ENCODE measurements at places on chromosomes 1 and 21. TPM values are rescaled to one million over a fixed set of nuclear protein-coding genes. Genes with fewer than 3 reads are reported as not detected.

USH2A gene
- total RNA-seq, result not detected

DNA sequence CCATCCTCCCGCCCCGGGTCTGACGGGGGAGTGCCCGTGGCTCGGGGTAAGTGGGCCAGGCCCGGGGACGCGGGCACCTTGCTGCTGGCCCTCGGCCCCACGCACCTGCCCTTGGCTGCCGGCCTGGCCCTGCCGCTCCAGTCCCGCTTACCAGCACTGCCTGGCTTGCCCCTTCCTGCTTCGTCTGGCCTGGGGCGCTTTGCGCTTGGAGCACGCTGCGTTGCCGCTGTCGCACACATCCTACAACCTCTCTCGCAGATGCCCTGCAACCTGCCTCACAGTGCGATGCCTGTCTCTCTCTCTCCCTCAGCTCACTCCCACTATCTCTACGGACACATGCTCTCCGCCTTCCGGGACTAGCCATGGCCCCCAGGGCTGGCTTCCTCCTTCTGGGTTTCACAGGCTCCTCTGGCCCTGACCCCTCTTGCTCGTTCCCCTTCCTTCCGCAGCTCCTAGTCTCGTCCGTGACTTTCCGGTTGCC is 9.7 kb downstream of the MYOG start:
- no peak for DNase-seq

DNA sequence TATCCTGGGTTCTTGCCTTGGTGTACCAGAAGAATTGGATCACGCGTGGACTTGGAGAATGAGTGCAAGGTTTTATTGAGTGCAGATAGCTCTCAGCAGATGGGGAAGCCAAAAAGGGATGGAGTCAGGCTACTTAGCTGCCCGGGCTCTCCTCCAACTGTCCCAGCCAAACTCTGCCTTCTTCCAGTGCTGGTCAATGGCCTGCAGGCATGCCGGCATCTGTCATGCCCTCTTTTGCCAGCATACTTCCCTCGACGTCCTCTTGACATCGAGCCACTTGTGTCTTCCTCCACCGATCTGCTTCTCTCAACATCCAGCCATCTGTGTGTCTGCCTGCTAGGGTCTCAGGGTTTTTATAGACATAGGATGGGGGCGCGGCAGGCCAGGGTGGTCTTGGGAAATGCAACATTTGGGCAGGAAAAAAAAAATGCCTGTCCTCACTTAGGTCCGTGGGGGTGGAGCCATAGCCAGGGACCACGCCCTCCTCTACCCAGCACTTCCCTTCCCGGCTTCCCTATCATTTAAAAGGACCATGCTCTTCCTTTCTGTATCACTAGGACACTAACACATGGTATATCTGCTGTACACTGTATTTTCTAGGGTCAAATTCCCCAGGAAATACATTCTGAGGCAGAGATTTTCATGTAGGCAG is 47.0 kb upstream of the BCAR3 start:
- no peak for DNase-seq

SMCP gene
- total RNA-seq, result not detected

- no peak for DNase-seq
Measured at GRCh38 chr1:151801846-151802245, 3.4 kb downstream of the LINGO4 start.

DNA sequence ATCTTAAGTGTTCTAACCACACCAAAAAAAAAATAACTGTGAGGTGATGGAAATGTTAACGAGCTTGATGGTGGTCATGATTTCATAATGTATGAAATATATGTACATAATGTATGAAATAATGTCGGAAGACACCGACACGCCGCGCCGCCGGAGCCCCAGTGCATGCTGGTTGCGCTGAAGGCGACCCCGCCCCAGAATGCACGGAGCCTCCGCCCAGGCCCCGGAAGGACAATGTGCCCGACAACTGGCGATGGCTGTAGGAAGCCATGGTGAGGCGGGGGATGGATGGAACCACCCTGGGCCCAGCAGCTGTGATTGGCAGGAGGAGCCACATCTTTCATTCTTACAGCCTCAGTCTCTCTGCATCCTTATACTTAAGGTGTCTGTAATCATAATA is 7.4 kb downstream of the OR2T10 start:
- no peak for DNase-seq

DNA sequence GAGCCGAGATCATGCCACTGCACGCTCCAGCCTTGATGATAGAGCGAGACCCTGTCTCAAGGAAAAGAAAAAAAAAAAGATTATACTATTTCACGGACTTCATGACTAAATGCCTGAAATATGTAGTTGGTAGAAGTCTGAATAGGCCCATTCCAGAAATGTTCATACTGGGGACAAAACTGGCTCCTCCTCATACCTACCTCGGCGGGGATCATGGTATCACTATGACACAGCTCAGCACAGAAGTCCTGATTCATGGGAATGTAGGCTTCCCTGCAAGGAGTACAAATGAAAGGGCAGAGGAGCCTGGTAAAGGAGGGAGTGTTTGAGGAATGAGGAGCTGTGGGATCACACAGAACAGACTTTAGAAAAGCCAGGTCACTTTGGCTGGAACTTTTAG is 5.0 kb downstream of the SPATA46 start:
- DNase-seq, result no peak

- DNase-seq, result no peak
Measured at GRCh38 chr1:230575886-230576500, 66.3 kb upstream of the COG2 start.

DNA sequence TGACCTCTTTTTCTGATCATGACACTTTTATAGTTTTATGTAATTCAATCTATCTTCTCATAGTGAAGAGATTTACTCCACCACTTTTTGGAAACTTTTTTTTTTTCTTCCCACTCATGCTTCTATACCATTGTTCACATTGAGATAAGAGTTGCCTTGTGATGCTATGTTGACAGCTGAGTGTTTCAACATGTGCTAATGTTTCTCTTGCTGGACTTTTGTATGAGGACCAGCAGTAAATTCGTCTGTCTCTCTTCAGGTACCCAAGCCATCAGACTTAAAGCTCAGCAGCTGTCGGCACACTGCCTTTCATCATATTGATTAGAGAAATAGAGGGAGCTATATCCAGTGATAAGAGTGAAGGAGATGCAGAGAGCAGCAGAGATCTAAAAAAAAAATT is 227.0 kb downstream of the GRIK1 start:
- DNase-seq, result no peak

GRCh38 chr1:51342591-51343206 is 12.3 kb upstream of the TTC39A start:
- DNase-seq, result no peak

GRCh38 chr1:179881642-179882252 is 338 bp upstream of the TOR1AIP1 start:
- DNase-seq, result no peak

GRCh38 chr1:48025076-48025475 is 27.9 kb upstream of the TRABD2B start:
- DNase-seq, result no peak

DNA sequence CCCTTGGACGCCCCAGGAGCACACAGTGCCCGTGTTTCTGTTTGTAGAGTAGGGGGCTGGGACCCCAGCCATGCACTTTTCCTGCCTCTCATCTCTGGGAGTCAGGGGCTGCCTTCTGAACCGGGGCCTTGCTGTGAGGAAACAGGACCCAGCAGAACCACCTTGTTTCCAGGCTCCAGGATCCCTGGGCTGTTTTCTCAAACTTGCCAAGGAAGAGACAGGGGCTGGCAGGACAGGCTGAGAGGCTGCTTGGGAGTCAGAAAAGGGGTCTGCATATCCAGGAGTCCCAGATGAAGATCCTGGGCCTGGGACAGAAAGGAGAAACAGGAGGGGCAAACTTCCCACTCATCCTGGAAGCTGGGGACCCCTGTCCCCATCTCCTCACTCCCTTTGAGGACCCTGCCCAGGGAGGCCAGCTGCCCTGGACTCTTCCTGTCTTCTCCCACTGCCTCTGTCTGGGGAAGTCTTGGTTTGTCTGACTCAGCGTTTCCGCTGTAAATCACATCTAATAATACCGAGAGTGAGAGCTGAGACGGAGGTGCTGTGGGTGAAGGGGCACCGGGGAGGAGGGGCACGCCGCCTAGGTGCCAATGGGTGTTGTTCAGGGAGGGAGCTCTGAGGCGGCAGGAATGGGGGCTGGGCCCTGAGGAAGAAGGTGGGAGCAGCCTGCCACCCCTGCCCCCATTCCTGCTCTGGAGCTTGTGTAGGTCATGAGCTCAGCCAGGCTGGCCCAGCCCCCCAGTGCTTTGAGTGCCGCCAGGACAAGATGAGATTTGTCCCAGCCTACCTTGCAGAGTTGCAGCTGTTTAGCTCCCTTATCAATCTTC is 16.7 kb downstream of the POU3F1 start:
- DNase-seq, result peak; percentile 30

DNA sequence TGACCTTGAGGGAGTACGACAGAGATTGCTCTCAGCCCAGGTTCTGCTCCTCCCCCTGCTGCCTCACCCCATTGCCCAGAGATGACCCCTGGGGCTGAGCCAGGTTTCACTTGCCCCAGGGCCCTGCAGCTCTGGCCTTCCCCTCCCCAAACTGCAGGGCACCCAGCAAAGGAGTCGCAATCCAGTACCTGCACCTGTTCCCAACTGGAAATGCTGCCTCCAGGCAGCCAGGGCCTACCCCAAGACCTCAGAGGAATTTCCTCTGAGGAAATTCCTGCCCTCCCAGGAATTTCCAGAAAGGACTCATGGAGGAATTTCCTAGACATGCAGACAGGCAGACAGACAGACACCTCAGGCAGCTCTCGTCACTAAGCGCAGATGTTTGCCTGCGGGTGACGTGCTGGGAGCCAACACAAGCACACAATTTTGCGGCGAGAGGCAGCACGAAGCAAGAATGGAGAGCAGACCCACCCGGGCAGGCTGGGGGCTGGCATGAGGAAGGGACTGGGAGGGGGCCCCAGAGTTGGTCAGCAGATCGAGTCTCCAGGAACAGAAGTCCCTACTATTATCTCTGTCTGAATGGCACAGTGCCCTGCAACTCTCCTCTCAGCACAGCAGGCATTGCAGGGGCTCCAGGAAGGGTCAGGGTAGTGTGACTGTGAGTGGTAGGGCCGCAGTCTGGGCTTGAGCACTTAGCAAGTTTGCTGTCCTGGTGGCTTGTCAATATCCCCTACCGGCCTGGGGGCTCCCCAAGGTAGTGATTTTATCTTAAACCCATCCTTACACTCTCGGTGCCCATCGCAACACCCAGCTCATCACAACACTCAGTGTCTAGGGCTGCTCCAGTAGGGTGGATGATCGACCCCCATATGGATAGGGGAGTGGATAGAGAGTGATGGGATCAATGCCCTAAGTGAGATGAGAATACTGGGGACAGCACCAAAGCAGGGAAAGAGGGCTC is 2.9 kb upstream of the EFNA1 start:
- DNase-seq, result no peak

NBPF10 gene
- total RNA-seq, result 0.61 TPM

DNA sequence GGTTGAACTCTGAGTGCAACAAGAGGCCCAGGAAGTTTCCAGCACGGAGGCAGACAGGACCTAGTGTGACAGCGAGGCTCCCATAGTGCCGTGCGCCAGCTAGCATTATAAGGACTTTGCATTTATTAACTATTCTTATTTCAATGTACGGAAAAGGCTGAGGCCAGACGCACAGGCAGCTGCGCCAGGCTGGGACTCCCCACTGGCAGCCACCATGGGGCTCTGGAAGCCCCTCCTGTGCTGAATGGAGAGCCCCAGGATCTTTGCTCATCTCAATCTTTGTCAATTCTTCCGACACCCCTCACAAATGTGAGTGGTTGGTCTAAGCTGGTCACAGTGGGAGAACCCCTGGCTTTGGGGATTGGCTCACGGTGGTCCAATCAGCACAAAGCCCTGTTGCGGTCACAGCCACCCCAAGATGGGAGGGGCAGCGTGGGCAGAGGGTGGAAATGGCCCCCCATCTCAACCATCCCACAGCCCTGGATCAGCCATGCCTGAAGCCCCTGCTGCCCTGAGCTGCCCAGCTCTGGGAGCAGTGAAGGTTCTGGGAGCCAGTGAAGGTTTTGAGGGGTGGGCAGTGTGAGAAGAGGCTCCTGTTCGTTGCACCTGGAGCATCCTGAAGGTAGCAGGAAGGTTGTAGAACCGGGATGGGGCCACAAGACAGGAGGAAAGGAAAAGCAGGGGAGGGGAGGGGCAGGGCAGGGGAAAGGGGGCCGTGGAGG is 59.5 kb upstream of the ADARB1 start:
- DNase-seq, result no peak

PLPPR4 gene
- not detected for total RNA-seq

DNA sequence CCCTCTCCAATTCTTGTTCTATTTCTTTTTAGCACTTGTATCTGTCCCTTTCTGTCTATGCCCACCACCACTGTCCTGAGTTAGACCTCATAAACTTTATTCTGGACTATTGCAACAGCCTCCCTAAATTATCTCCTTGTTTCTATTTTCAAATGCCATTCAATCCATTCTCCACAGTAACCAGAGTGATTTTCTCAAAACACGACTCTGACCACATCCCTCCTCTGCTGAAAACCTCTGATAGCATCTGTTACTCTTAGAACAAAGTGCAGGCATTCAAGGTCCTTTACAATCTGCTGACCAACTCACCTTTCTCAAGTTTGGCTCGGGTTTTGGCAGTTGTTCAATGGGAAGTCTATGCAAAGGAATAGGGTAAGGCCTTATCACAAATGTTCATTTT is 22.8 kb upstream of the GPX7 start:
- DNase-seq, result no peak

DNA sequence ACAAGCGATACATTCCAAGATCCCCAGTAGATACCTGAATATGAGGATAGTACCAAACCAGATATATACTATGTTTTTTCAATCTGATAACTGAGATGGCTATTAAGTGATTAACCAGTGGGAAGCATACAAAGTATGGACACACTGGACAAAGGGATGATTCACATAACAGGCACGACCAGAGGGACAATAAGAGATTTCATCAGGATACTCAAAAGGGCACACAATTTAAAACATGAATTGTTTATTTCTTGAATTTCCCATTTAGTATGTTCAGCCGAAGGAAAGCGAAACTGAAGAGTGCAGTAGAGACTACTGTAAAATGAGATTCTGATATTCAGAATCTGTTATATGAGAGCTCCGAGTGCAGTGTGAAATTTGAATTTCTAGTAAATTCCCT is 10.6 kb downstream of the ZZZ3 start:
- DNase-seq, result no peak

- DNase-seq, result no peak
Measured at GRCh38 chr21:46394595-46395104, 64.0 kb upstream of the DIP2A start.

IL19 gene
- total RNA-seq, result not detected

TNNT2 gene
- total RNA-seq, result not detected

DNA sequence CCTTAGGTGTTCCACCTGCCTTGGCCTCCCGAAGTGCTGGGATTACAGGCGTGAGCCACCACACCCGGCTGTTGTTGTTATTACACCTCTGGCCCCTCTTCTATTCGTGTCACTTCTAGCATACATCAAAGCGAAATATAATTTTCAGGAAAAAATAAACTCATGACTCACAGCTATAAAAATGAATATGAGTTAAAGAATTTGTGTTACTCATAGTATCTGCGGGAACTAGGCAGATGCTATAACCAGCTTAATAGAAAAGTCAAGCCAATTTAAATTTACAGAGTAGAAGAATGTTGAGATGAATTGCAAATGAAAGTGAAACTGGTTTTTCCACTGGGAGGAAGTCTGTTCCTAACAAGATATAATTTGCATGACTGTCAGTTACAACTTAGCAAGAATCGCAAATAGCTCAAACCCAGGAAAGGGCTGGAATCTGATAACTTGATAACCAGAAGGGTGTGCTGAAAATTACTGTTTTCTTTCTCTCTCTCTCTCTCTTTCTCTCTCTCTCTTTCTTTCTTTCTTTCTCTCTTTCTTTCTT is 11.2 kb downstream of the OR2W3 start:
- no peak for DNase-seq

GRCh38 chr1:53438427-53439336 is 20.5 kb upstream of the DMRTB1 start:
- no peak for DNase-seq

Data from activated T-cell treated with anti-CD3 and anti-CD28 coated beads, Interleukin-2, amount 50 U/mL, for 4 hours (primary cell).